Activated CD4-positive, alpha-beta T cell treated with anti-CD3 and anti-CD28 coated beads for 36 hours (primary cell): ENCODE measurements at places on chromosomes 11 and 22. TPM values are rescaled to one million over a fixed set of nuclear protein-coding genes. Genes with fewer than 3 reads are reported as not detected.
A peak's percentile ranks its signal among the peaks of the same experiment; 100 is the strongest.

TNNT3 gene
- 2.1 TPM for total RNA-seq

SYT13 gene
- total RNA-seq: not detected

DNA sequence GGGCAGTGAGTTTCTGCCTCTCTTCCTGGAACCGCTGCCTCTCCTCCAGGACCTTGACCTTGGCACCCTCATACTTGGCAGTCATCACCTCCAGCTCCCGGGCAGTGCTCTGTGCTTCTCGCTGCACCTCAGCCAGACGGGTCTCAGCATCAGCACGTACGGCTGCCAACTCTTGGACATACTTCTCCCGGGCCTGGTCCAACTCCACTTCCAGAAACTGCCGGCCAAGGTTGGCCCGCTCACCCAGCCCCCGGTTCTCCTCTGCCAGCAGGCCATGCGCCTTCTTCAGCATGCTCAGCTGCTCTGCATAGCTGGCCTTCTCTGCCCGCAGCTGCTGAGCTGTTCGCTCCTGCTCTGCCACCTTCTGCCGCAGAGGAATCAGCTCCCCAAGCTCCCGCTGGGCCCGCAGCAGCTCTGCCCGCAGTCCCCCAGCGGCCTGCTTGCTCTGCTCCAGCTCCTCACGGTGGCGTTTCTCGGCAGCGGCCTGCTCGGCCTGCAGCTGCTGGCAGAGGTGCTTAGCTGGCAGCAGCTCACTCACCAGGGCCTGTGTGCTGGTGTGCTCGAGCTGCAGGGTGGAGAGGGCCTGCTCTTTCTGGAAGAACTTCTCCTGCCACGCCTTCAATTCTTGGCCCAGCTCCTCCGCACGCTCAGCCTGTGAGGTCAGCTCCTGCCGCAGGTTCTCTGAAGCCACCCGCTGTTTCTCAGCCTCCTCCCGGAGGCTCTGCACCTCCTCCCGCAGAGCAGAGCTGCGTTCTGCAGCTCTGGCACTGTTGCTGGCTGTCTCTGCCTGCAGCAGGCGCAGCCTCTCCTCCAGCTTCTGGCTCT, 14.4 kb downstream of the IL18BP start:
- H3K27ac ChIP-seq: no peak overlapping the region
- H3K4me3 ChIP-seq: no peak overlapping the region
- DNase-seq: no peak
- peaks cover 63% of the 10 kb centered on the region for H3K36me3 ChIP-seq
- no peaks in the 10 kb centered on the region for H3K4me1 ChIP-seq

DNA sequence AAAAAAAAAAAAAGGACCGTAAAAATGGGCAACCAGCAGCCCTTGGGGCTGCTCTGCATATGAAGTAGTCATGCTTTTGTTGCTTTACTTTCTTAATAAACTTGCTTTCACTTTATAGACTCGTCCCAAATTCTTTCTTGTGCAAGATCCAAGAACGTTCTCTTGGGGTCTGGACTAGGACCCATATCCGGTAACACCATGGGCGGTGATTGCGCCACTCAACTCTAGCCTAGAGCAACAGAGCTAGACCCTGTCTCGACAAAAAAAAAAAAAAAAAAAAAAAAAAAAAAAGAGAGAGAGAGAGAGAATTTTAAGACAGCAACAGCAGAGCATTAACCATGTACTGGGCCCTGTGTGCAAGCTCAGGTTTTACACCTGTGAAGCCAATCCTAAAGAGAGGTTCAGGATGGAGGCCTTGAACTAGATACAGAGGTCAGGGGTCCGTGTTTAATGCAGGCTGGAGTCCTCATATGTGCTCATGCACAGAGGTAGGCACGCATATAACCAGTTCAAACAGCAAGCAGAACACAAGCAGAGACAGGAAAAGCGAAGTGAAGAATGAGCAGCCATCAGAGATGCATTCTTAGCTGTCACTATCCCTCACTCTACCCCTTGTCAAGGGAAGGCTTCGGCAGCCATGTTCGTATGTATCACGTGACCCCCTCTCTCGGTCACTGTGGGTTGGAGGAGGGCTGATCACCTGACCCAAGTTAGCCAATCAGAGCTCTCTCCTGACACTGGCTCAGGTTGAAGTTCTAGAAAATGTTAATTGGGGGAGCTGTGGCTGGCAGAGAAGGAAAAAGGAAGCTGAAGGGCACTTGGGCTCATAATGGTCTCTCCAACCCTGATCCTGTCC, 16.7 kb upstream of the SYT12 start:
- no peaks in the 10 kb centered on the region for H3K36me3 ChIP-seq
- DNase-seq: peak; percentile 61
- no peak overlapping the region for H3K4me3 ChIP-seq
- no peaks in the 10 kb centered on the region for H3K27me3 ChIP-seq
- H3K4me1 ChIP-seq: no peaks in the 10 kb centered on the region

GRCh38 chr11:83521647-83522596, 235.8 kb upstream of the CCDC90B start:
- H3K27me3 ChIP-seq: peaks cover 11% of the 10 kb centered on the region
- no peaks in the 10 kb centered on the region for H3K36me3 ChIP-seq
- no peaks in the 10 kb centered on the region for H3K4me1 ChIP-seq
- no peak overlapping the region for H3K4me3 ChIP-seq
- no peak for DNase-seq
- H3K27ac ChIP-seq: no peak overlapping the region

UBASH3B gene
- 16.2 TPM for total RNA-seq

KCNK4 gene
- not detected for total RNA-seq

GRCh38 chr11:76205252-76206076, 838 bp downstream of the WNT11 start:
- H3K27ac ChIP-seq: no peak overlapping the region
- H3K36me3 ChIP-seq: no peaks in the 10 kb centered on the region
- H3K27me3 ChIP-seq: peaks cover 38% of the 10 kb centered on the region
- H3K4me1 ChIP-seq: peaks cover 15% of the 10 kb centered on the region
- DNase-seq: no peak

MFRP gene
- not detected for total RNA-seq

DNA sequence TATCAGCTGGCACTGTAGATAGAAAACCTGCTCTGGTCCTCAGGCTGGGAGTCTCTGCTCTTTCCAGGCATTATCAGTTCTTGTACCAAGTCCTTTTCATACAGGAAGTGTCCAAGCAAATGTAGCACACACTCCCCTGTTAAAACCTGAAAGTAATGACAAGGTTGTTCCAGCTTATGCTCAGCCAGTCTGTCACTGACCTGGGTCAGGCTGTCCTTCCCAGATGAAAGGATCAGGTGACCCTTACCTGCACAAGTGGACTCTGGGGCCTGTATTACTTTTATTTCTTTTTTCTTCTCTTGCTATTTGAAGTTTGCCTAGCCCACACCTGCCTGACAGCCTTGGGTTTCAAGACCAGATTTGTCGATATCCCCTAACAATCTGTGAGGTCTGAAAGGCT, 156.3 kb upstream of the SESN3 start:
- DNase-seq: no peak
- H3K27me3 ChIP-seq: no peaks in the 10 kb centered on the region
- H3K4me1 ChIP-seq: peaks cover 1% of the 10 kb centered on the region
- H3K4me3 ChIP-seq: no peak overlapping the region
- H3K27ac ChIP-seq: no peak overlapping the region

GRCh38 chr11:64278576-64279190, 5.8 kb downstream of the BAD start:
- no peaks in the 10 kb centered on the region for H3K27me3 ChIP-seq
- H3K36me3 ChIP-seq: peaks cover 6% of the 10 kb centered on the region
- DNase-seq: no peak
- H3K4me1 ChIP-seq: peaks cover 10% of the 10 kb centered on the region
- no peak overlapping the region for H3K4me3 ChIP-seq

ZNF214 gene
- total RNA-seq: not detected

DNA sequence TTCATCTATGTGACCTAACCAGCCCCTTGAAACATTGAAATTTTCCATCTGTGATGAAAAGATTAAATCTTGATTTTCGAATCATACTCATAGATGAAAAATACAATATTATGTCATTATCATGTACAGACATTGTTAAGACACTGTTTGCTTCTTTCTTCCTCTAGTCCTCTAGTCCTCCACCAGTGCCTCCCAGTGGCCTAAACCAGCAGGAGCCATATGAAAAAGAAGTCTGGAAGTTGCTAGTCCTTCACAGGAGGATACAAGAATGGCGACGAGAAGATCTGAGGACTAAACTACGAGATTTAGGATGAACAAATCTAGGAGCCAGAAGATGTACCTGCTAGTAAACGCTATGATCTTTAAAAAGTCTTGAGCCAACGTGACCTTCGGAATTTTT, 134.1 kb downstream of the SLC17A6 start:
- no peak overlapping the region for H3K27ac ChIP-seq
- H3K4me1 ChIP-seq: no peaks in the 10 kb centered on the region
- H3K36me3 ChIP-seq: no peaks in the 10 kb centered on the region
- DNase-seq: no peak

SMARCB1 gene
- total RNA-seq: 78.2 TPM

RIMBP3B gene
- total RNA-seq: 0.35 TPM

- H3K36me3 ChIP-seq: no peaks in the 10 kb centered on the region
- H3K27me3 ChIP-seq: peaks cover 3% of the 10 kb centered on the region
- DNase-seq: no peak
Measured at GRCh38 chr22:23380230-23380573, 199.9 kb downstream of the IGLL1 start.

DNA sequence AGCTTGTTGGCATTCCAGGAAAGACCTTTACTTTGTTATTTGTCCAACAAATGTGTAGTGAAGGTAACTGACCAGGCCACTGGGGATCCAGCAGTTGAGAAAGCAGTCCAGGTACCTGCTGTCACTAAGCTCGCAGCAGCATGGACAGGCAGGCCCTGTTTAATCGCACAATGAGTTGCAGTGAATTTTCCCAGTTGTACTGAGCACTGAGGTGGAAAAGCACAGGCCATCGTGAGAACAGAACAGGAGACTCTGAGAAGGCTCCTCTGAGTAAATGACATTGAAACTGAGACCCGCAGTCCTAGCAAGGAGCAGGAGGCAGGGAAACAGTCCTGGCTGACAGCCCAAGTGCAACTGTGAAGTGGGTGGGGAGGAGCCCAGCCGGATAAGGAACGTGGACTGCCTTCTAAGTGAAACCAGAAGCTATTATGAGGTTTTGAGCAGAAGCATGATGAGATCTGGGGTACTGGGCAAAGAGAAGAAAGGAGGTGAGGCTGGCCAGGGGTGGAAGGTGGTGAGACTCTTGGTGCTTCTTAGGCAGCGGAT, 39.8 kb upstream of the CDON start:
- H3K4me3 ChIP-seq: no peak overlapping the region
- no peaks in the 10 kb centered on the region for H3K4me1 ChIP-seq
- DNase-seq: no peak
- H3K27ac ChIP-seq: no peak overlapping the region
- H3K36me3 ChIP-seq: no peaks in the 10 kb centered on the region

GRCh38 chr11:120929664-120930154, 94.2 kb upstream of the TBCEL start:
- peak; percentile 76 for DNase-seq
- no peak overlapping the region for H3K4me3 ChIP-seq
- H3K36me3 ChIP-seq: no peaks in the 10 kb centered on the region
- H3K27ac ChIP-seq: no peak overlapping the region
- H3K27me3 ChIP-seq: no peaks in the 10 kb centered on the region

IL18 gene
- total RNA-seq: not detected

GRCh38 chr11:3655547-3655946, 10.6 kb downstream of the ART1 start:
- H3K27me3 ChIP-seq: peaks cover 5% of the 10 kb centered on the region
- no peak overlapping the region for H3K27ac ChIP-seq

OR51I1 gene
- total RNA-seq: not detected

DNA sequence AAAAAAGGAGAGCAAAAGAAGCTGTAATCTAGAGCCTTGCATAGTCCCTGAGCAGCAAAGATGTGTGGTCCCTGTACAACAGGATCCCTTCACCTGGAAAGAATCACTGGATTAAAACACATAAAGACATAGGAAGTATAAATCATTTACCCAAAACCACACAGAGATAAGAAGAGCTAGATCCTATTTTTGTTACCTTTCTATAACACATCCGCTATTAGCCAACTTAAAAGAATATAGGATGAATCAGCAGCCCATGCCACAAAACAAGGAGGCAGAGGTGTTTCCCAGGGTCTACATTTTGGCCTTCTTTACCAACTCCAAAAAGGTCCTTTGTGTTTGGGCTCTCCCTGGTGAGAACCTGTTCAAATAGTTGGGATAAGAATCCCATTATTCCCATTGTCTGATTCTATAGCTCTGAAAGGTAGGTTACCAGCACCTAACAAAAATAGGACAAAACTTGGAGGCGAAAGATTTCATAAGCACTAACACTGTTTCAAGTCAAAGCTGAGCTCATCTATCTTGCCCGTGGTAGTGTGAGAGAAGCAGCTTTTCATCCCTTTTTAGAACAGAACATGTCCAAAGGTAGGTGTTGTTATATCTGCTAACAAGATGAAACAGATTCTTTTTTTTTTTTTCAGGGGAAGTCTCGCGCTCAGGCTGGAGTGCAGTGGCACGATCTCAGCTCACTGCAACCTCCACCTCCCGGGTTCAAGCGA, 26.8 kb downstream of the PAK1 start:
- H3K36me3 ChIP-seq: no peaks in the 10 kb centered on the region
- H3K4me1 ChIP-seq: peaks cover 31% of the 10 kb centered on the region
- DNase-seq: no peak
- no peak overlapping the region for H3K4me3 ChIP-seq
- H3K27ac ChIP-seq: no peak overlapping the region
- H3K27me3 ChIP-seq: no peaks in the 10 kb centered on the region

DNA sequence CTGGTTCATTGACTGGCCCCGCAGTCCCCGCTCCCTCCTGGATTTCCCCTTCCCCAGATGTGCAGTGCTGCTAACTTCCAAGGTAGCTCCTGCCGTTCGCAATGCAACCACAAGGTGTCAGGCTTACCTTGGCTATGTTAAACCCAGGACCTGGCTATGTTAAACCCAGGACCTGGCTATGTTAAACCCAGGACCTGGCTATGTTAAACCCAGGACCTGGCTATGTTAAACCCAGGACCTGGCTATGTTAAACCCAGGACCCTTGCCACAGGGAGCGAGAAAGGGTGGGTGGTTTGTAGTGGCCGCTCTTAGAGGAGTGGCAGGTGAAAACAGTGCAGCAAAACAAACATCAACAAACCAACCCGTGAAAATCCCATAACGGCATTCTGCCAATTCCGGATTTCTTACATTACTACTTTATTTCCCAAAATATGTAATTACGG, 2.9 kb upstream of the ADAMTS8 start:
- H3K36me3 ChIP-seq: no peaks in the 10 kb centered on the region
- H3K27ac ChIP-seq: no peak overlapping the region
- H3K27me3 ChIP-seq: peaks cover 35% of the 10 kb centered on the region
